ENCODE measurements at places on chromosomes 3 and 15.

DNA sequence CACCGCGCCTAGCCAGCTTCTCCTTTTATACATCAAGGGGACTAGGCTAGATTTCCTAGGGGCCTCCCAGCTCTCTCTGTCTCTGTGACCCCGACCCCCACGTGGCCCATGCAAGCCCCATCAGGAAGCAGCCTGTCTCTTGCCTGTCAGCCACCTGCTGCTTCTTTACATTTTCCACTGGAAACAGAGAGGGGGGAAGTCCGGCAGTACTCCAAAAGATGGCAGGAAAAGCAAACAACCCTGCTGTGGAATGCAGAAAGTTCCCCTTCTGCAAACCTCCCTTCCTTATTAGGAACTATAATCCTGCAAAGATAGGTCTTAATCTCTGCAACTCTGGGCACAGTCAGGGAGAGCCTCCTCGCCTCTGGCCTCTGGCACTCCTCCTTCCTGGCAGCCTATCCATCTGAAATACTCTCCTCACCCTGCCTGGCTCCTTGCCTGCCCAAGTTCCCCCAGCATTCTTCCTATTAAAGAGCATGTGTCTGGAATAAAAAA, 47.4 kb upstream of the HACD2 start:
- DNase-seq: no peak

DNA sequence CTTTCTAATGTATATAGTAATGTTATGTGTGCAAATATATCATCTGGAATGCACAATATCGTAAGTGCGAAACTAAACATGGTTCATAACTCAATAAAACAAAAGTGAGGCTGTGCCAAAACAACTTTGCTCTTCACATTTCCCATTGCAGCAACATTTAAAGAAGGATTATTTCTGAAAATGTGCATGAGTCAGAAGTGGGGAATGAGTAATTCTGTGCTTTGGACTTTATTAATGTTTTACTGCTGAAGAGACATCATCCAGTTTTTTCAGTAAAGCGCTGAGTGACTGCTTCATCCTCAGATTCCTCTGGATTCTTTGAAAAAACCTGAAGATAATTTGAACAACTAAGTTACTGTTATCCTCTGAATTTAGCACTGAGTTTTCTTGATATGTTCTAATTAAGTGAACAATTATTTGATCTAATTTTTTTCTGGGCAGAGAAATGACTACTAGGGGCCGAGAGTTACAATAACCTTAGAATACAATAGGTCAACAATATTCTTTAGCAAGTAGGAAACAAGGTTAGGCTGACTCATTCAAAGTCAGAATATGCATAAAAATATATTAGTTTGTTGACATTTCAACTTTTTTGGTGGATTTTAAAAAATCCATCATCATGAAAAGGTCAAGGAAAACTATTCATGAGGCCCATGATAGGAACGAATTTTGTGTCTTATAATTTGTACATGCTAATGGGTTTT, 20.0 kb upstream of the PLCL2 start:
- no peak for DNase-seq

- no peak for DNase-seq
These were observed 296.9 kb upstream of the NECTIN3 start for GRCh38 chr3:110774496-110775265.

- no peak for DNase-seq
These were observed 89.7 kb downstream of the EEFSEC start for GRCh38 chr3:128242818-128243601.

DNA sequence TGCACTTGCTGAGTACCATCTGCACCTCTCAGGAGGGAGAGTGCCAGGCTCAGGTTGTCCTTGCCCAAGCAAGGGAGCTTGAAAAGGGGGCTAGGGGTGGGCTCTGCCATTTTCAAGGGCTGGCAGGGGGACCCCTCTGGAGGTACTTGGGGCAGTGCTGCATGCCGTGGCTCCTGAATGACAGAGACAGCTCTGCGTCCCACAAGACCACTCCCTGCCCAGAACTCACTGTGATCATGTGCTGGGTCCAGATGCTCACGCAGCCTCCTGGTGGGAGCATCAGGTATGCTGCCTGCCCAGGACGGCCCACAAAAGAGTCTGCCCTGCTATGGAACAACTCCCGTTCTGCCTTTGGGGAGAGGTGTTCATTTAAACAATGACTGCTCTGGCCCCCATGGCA, 165.2 kb downstream of the GOLGA6L4 start:
- no peak for DNase-seq

Data from stimulated activated CD8-positive, alpha-beta memory T cell treated with anti-CD3 and anti-CD28 coated beads, Interleukin-4, amount 100 ng/mL, for 24 hours (primary cell).